Glutamatergic neuron (in vitro differentiated cells): ENCODE measurements at places on chromosomes 5 and 9.

GRCh38 chr9:124272118-124272517 lies 14.4 kb downstream of the NEK6 start:
- H3K36me3 ChIP-seq: no peaks in the 10 kb centered on the region
- H3K27me3 ChIP-seq: peaks cover 4% of the 10 kb centered on the region
- H3K4me1 ChIP-seq: peaks cover 13% of the 10 kb centered on the region
- DNase-seq: no peak

GRCh38 chr9:112555844-112556482 lies 69.3 kb downstream of the KIAA1958 start:
- no peak overlapping the region for H3K27ac ChIP-seq
- H3K36me3 ChIP-seq: no peaks in the 10 kb centered on the region
- H3K4me3 ChIP-seq: no peak overlapping the region
- peaks cover 4% of the 10 kb centered on the region for H3K27me3 ChIP-seq
- peaks cover 8% of the 10 kb centered on the region for H3K4me1 ChIP-seq

- DNase-seq: no peak
- no peak overlapping the region for H3K4me3 ChIP-seq
- no peak overlapping the region for H3K27ac ChIP-seq
- H3K36me3 ChIP-seq: no peaks in the 10 kb centered on the region
- H3K27me3 ChIP-seq: peaks cover 1% of the 10 kb centered on the region
- H3K4me1 ChIP-seq: no peaks in the 10 kb centered on the region
These were observed 26.4 kb downstream of the TNFSF15 start for GRCh38 chr9:114779352-114779845.

DNA sequence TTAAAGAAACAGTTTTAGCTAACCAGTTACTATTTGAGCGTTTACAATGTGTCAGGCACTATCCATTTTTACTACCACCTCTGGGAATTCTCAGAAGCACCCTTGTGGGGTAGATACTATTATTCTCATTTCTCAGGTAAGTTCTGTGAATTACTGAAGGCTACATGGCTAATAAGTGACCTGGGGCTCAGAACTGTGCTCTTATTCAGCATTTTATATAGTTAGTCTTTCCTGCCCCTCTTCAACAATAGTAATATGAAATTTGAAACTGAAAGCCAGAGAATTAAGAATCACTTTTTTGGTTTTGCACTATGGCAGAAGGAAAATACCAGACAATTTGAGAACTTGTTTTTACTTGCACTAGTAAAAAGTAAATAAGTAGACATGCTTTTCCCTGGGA lies 11.8 kb downstream of the ELL2 start:
- H3K27me3 ChIP-seq: no peaks in the 10 kb centered on the region
- no peak overlapping the region for H3K4me3 ChIP-seq
- no peak overlapping the region for H3K27ac ChIP-seq

DNA sequence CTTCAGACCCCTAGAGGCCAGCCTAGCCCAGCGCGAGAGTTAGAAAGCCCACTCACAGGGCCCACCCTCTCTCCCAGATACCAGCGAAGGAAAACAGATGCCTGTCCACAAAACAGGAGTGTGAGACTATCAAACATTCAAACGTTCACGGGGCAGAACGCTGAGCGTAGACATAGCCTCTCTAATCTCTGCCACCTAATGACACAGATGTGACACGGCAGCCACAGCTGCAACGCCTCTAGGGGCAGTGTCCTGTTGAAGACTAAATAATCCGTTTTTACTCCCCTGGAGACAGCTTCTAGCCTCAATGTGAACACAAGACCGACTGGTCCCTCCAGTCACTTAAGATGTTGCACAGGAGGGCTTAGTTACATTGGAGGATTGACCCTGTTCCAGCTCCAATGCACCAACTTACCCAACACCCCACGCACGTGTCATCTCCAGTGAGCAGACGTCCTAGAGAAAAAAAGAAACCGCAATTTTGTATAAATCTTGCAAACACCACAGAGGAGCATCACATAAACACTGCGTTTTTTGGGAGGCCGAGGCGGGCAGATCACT lies 14.3 kb downstream of the DIPK1B start:
- H3K4me1 ChIP-seq: peaks cover 14% of the 10 kb centered on the region
- peaks cover 14% of the 10 kb centered on the region for H3K27me3 ChIP-seq
- H3K36me3 ChIP-seq: peaks cover 4% of the 10 kb centered on the region
- H3K4me3 ChIP-seq: peak overlapping the region; percentile 95

- no peaks in the 10 kb centered on the region for H3K27me3 ChIP-seq
- no peak for DNase-seq
- H3K36me3 ChIP-seq: no peaks in the 10 kb centered on the region
- no peaks in the 10 kb centered on the region for H3K4me1 ChIP-seq
- H3K4me3 ChIP-seq: no peak overlapping the region
These were observed 68.8 kb downstream of the NPR3 start for GRCh38 chr5:32779754-32780415.

GRCh38 chr5:86532429-86532828 lies 85.3 kb upstream of the COX7C start:
- H3K27me3 ChIP-seq: no peaks in the 10 kb centered on the region
- peaks cover 7% of the 10 kb centered on the region for H3K4me1 ChIP-seq
- peak overlapping the region; percentile 35 for H3K27ac ChIP-seq
- no peaks in the 10 kb centered on the region for H3K36me3 ChIP-seq

- H3K27me3 ChIP-seq: peaks cover 2% of the 10 kb centered on the region
- H3K4me3 ChIP-seq: no peak overlapping the region
- no peak overlapping the region for H3K27ac ChIP-seq
- no peak for DNase-seq
- H3K4me1 ChIP-seq: no peaks in the 10 kb centered on the region
- peaks cover 4% of the 10 kb centered on the region for H3K36me3 ChIP-seq
These were observed 21.8 kb upstream of the ANKRD33B start for GRCh38 chr5:10542055-10542550.

GRCh38 chr9:32554591-32554990 lies 2.2 kb upstream of the TOPORS start:
- no peak overlapping the region for H3K4me3 ChIP-seq
- no peaks in the 10 kb centered on the region for H3K36me3 ChIP-seq
- peaks cover 6% of the 10 kb centered on the region for H3K27me3 ChIP-seq
- no peak for DNase-seq

DNA sequence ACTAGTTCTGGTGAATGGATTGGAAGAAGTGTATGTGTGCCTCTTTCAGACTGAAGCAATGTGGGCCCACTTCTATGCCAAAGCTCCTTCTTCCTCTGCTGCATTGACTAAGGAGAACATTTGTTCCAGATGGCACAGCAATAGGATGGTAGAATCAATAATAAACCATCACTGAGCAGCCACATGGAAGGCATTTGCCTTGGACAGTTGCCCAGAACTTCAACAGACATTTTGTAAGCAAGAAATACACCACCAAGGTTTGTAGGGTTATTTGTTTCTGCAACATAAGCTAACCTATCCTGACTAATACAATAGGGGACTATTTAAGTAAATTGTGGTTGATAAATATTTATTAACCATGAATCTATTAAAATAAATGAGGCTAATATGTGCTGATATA lies 37.7 kb upstream of the CSNK1G3 start:
- no peaks in the 10 kb centered on the region for H3K27me3 ChIP-seq
- no peak overlapping the region for H3K4me3 ChIP-seq
- H3K4me1 ChIP-seq: peaks cover 3% of the 10 kb centered on the region
- DNase-seq: no peak
- no peak overlapping the region for H3K27ac ChIP-seq
- no peaks in the 10 kb centered on the region for H3K36me3 ChIP-seq

DNA sequence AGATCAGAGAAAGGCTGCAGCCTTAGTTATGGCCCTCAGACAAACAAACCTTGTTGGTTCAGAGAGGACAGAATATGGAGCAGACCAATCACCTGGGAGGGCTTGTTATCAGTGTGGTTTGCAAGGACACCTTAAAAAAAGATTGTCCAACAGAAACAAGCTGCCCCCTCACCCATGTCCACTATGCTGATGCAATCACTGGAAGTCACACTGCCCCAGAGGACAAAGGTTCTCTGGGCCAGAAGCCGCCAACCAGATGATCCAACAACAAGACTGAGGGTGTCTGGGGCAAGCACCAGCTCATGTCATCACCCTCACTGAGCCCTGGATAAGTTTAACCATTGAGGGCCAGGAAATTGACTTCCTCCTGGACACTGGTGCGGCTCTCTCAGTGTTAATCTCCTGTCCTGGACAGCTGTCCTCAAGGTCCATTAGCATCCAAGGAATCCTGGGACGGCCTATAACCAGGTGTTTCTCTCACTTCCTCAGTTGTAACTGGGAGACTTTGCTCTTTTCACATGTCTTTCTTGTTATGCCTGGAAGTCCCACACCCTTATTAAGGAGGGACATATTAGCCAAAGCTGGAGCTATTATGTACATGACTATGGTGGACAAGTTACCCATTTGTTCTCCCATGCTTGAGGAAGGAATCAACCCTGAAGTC lies 36.9 kb upstream of the TBCA start:
- H3K36me3 ChIP-seq: no peaks in the 10 kb centered on the region
- no peaks in the 10 kb centered on the region for H3K4me1 ChIP-seq
- no peaks in the 10 kb centered on the region for H3K27me3 ChIP-seq
- no peak for DNase-seq

- H3K36me3 ChIP-seq: peaks cover 4% of the 10 kb centered on the region
- peaks cover 4% of the 10 kb centered on the region for H3K4me1 ChIP-seq
- H3K27ac ChIP-seq: no peak overlapping the region
- no peaks in the 10 kb centered on the region for H3K27me3 ChIP-seq
These were observed 64.8 kb downstream of the ERP44 start for GRCh38 chr9:100033877-100034551.

GRCh38 chr5:95531491-95531890 lies 23.3 kb downstream of the SKIC3 start:
- no peak for DNase-seq
- no peak overlapping the region for H3K27ac ChIP-seq
- H3K4me3 ChIP-seq: no peak overlapping the region
